ENCODE measurements at places on chromosomes 6 and 20. TPM values are rescaled to one million over a fixed set of nuclear protein-coding genes. Genes with fewer than 3 reads are reported as not detected.

GRCh38 chr20:41422953-41423352, 56.3 kb upstream of the EMILIN3 start:
- no peak for DNase-seq

- DNase-seq: peak; percentile 75
Observed at GRCh38 chr20:25984933-25985332, 288.3 kb upstream of the ZNF337 start.

- DNase-seq: no peak
Observed at GRCh38 chr20:48787861-48788375, 39.9 kb downstream of the PREX1 start.

- no peak for DNase-seq
Observed at GRCh38 chr6:35967076-35967774, 46.3 kb upstream of the SRPK1 start.

DNA sequence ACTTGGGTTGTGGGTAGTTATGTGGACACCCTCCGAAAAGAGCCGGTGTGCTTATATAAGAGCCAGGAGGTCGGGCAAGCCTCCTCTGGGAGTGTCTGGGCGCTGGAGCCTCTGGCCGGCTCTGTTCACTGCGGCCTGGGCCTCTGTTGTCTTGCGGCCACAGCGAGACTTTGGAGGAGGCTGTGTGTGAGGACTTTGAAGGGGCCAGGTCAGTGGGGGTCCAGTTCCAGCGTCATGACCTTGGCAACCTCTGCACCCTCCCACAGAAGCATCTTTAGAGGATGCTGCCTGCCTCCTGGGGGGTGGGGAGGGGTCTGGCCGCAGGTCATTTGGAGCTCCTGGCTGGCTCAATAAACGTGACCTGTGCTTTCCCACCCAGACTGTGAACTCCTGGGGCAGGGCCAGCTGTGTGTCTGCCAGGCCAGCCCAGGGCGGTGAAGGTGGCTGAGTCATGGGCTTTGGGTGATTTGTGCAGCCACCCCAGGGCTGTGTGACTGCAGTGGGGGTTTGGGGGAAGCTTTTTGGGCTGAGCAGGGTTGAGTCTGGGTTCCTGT, 1.2 kb downstream of the TCEA2 start:
- no peak for DNase-seq

DNA sequence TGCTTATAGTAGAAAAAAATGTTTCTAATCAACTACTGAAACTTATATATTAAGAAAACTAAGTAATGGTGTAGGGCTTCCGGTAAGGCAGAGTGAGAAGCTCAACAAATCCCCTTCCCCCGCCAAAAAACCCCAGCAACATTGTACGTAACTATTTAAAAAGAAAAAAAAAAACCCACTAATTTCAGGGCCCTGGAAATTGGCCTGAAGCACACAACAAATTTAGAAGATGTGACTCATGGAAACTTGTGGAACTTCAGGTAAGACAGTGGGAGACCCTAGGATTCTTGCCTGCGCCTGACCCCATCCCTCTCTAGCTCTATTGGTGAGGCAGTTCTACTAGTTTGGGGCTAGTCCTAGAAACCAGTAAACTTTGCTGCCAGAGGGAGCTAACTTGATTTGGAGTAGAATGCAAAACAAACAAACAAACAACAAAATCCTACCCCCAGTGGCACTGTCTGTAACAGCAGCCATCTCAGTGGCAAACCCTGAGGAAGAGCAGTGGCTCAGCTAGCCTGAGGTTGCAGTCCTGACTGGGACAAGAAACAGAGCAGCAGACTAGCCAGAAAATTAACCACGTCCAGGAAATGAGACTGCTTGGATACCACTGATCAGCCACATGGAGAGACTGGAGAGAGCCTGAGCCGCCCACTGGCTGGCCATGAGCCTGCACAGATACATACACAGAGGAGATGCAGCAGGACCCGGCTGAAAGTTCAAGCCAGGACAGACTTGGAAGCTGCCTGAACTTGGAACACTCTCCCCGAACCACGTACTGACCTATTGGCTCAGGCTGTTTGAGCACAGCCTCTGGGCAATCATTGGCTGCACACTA, 135.1 kb downstream of the TBXT start:
- DNase-seq: no peak

DNA sequence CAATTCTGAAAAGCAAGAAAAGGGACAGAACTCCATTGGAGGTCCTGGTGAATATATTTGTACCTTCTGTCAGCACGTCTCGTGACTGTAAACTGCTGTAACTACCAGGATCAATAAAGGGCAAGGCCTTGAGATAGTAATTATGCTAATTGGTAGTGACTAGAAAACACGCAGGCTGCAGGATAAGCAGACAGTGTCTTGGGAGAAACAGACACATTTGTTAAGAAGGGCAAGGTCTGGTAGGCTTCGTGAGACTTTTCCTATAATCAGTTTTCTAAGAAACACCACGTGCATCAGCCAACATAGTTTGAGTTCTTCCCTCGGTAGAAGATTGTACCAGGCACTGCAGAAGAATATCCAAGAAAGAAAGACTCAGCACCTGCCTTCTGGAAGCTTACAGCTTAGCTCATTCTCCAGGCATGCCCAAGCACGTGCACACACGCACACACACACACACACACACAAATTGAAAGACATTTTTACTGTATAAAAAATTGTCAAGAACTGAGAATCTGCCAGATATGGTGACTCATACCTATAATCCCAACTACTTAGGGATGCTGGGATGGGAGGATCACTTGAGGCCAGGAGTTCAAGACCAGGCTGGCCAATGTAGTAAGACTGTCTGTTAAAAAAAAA, 167.0 kb upstream of the SASH1 start:
- no peak for DNase-seq

- DNase-seq: no peak
Observed at GRCh38 chr20:42258564-42259302, 640.6 kb upstream of the CHD6 start.

DNA sequence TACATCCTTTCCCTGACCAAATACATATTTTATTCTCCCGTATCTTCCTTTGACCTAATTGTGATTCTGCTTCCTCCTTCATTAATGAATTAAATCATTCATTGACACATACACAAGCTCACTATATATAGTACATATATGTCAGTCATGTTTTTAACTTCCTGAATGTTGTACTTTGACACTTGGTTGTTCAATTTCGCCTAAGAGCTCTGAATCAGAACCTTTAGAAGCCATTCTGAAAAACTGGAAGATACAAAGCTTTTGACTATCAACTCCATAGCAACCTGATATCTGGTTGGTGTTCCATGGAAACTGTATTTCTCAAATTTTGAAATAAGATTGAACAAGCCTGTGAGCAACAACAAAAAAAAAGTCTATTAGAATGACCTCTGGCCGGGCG, 27.3 kb upstream of the HFE start:
- DNase-seq: no peak

GRCh38 chr6:108622641-108623298, 62.1 kb downstream of the FOXO3 start:
- no peak for DNase-seq

DNA sequence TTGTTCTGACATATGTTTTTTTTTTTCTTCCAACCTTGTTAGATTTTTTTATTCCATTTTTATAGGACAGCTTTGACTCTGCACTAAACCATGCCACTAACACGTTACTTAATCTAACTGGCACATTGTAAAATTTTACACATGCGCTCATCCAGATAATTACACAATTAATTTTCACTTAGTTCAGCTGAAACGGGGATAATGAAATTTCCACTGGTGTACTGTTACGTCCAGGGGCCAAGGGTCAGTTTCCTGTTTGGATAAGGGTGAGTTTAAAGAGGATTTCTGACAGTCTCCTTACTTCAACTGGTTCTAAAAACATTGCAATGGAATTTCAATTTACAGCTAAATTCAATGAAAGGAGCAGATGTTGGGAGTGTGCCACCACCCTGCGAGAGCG, 221.8 kb upstream of the CEP162 start:
- DNase-seq: no peak

DNA sequence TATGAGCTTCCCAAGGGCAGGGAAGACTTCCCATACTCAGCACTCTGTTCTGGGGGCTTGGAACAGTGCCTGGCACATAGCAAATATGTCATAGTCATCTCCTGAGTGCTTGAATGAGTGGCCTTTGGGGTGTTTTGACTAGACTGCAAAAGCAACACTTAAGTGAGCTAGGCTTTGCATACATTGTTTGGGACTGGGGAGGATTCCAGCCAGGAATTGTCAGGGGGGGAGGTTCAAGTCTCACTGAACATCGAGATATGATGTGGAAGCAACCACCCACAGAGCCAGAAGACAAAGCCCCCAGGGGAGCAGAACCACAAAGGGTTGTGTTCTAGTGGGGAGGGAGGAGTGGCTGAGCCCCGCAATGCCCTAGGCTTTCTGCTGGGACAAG, 98.4 kb downstream of the SYCP2 start:
- DNase-seq: no peak

GRCh38 chr20:31835977-31836852, 9.2 kb downstream of the FOXS1 start:
- DNase-seq: peak; percentile 90

DNA sequence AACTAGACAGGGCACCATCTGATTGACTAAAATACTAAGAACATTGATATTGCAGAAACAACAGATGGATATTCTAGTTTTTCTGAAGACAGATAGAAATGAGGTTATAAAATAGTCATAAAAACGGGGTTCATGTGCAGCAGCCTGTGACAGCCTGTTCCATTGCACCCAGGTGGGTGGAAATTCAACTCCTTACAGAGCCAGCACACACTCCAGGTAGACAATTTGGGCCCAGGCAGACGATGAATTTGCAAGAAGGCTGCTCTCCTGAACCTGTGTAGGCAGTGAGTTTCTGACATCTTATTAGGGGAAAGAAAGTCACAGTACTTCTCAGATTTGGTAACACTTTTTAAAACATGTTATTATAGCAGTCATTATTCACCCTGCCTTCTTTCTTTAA, 414.1 kb downstream of the PHF3 start:
- no peak for DNase-seq

GRCh38 chr6:137794516-137795201, 72.4 kb upstream of the TNFAIP3 start:
- no peak for DNase-seq

DNA sequence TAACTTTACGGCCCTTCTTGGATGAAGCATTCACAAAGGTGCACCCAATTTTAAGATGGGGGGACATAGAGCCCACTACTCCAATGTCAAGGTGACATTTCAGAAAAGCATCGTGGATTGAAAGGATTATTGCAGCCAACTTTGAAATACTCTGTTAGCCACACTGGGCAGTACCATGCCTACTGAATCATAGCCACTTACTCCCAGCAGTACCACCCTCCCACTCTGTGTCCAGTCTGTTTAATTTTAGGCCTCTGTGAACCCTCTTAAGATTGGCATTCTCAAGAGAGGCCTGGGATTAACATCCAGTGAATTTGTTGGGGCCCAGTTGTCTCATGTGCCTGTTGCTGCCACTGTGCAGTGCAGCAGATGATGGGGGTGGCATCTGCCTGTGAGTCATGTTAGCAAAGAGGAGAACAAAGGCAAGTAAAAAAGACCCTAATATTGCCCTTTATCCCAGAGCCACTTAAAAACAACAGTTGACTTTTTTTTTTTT, 11.2 kb upstream of the HDAC2 start:
- DNase-seq: no peak

DNA sequence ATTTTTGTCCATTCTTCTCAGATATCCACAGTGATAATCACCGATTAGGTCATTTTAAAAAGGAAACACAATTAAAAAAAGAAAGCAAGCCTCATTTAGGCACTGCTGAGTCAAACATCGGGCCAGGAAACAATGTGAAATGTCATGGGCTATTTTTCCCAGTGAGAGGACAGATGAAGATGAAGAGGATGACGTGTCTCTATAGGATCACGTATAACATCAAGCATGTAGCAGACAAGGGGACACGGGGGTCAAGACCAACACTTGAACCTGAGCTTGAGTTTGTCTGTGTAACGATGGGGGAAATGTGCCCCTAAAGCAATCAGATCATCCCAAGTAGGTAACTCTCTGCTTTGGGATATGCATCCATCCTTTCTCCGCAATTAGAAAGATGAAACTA, 553.2 kb downstream of the CD83 start:
- no peak for DNase-seq

- no peak for DNase-seq
Observed at GRCh38 chr20:17897566-17898307, 70.9 kb downstream of the SNX5 start.

DNA sequence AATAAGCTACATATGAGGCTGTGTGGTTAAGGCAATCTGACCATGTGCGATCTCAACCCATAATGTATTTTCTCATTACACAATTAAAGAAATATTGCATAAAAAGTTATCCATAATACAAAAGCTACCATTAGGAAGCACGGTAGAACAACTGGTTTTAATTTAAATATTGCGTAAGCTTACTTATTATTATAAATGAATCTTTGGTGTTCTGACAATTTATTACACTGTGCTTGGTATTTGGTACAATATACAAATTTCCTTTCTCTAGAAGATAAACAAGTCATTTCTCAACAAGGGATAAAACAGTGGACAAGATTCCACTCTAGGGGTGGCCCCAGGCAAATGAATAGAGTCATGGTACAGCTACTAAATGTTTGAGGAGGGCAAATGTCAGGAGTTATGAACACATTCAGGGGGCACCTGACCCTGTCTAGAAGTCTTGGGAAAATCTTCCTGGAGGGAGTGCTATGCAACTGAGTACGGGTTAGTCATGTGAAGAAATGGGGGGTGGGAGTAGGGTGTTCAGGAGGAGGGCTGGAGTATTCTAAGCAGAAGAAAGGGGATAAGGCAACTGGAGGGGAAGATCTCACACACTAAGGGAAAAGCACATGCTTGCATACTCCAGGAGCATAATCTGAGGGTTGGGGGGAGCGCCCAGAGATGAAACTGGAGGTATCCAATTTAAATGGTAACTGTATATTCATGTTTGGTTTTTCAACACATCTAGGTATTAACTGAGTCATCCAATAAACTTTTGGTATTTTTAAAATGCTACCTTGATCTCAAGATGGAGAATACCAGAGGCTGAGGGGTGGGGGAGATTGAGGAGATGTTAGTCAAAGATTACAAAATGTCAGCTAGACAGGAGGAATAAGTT, 296.9 kb upstream of the SGK1 start:
- no peak for DNase-seq

DNA sequence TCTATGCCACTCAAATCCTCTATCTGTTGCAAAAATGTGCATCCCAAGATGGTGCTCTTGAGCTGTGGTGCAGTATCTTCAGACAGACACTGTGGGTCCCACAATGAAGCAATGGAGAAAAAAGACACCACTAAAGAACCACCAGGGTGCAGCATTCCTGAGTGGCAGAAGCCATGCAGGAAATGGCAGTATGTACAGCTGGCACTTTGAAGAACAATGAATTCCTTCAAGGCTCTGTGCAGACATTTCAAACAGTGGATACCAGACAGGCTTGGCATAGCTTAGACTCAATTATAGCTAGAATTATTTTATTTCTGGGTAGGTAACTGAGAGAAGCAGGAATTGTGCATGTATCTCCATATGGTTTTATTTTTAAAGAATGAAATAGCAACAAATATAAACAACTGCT, 24.0 kb upstream of the HDAC2 start:
- DNase-seq: no peak

- no peak for DNase-seq
Observed at GRCh38 chr6:3228771-3229565, 1.5 kb upstream of the TUBB2B start.

BCAS4 gene
- total RNA-seq: 4.8 TPM

VGLL2 gene
- not detected for total RNA-seq

GABRR1 gene
- 0.27 TPM for total RNA-seq

E2F3 gene
- 5.8 TPM for total RNA-seq

Measured in sciatic nerve (tissue), 2 donors.